ENCODE measurements at places on chromosomes 3 and 15.

DNA sequence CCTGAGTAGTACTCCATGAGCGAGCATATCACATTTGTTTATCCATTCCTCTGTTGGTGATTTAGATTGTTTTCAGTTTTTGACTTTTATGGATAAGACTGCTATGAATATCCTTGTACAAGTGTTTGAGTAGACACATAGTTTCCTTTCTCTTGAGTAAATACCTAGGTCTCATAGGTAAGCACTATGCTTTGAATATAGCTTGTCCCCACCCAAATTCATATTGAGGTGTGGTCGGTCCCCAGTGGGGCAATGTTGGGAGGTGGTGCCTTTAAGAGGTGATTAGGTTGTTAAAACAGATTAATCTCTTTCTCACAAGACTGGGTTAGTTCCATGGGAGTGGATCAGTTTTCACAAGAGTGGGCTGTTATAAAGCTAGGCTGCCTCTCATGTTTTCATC is 42.8 kb downstream of the CDCP1 start:
- no peak for ATAC-seq

DNA sequence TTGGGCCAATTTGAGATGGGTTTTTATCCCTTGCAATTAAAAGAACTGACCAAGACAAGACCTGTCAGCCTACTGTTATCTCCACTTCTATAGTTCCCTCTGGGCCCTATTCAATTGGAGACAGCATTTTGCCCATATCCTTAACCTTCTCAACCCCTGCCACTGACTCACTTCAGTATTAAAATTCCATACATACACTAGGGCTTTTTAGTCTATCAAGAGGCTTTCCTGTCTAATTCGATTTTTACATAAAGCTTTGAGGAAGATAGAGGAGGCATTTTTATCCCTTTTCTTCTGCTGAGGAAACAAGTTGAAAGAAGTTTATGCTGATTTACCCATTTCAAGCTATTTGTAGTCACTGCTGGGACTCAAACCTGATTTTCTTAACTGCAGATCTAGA is 51.1 kb downstream of the GTF2E1 start:
- ATAC-seq, result no peak

DNA sequence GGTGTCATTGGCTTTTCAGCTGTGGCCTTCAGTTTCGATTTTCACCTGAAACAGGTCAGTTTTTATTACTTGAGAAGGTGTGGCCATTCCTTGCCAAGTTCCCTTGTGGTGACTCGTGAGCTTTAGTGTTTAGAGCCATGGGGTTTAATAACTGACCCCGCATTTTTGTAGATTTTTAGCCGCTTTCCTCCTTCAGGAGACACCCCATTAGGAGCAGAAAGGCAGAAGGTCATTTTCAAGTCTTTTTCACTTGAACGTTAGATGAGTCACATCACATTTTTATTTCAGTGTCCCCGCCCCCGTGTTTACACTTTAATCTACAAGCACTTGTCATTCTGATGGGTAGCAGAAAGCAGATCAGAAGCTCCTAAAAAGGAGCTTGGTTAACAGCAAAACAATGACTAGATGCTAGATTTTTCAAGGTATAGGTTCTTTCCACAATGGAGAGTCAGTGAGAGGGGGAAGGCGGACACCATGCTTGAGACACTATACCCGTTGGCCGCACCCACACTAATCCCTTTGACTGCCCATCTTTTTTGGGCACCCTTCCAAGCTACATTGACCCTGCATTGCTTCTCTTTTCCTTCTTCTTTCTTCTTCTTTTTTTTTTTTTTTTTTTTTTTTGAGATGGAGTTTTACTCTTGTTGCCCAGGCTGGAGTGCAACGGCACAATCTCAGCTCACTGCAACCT is 132.7 kb downstream of the GHSR start:
- ATAC-seq, result no peak

DNA sequence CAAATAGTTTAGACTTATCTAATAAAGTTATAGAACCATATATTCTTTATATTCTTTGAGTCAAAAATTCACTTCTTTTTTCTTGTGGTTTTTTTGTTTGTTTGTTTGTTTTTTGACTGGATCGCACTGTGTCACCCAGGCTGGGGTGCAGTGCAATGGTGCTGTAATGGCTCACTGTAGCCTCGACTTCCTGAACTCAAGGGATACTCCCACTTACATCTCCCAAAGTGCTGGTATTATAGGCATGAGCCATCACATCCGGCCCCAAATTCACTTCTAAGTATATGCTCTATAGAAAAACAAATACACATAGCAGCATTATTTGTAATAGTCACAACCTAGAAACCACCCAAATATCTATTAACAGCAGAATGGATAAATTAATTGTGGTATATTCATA is 13.7 kb upstream of the SLTM start:
- ATAC-seq, result no peak

DNA sequence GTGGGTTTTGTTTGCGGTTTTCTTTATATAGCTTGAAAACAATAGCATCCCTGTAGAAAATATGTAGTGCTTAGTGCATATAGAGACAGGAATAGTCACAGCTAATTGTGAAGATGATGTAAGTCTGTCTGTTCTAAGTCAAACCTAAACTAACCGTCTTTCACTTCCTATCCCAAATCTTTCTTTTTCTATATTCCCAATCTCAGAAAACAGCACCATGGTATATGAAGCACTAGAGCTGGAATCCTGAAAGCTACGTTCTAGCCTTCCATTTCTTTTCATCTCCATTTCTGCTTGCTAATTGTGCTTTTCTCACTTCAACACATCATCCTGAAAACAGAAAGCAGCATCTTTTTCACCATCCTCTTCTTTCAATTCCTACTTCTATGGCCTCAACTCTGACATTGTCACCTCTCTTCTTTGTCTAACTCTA is 1235.5 kb downstream of the ROBO2 start:
- no peak for ATAC-seq

- no peak for ATAC-seq
These were observed 4.4 kb downstream of the TGFBR2 start for GRCh38 chr3:30610702-30611368.

GRCh38 chr3:46119709-46120498 is 88.2 kb downstream of the CCR1 start:
- ATAC-seq, result no peak

DNA sequence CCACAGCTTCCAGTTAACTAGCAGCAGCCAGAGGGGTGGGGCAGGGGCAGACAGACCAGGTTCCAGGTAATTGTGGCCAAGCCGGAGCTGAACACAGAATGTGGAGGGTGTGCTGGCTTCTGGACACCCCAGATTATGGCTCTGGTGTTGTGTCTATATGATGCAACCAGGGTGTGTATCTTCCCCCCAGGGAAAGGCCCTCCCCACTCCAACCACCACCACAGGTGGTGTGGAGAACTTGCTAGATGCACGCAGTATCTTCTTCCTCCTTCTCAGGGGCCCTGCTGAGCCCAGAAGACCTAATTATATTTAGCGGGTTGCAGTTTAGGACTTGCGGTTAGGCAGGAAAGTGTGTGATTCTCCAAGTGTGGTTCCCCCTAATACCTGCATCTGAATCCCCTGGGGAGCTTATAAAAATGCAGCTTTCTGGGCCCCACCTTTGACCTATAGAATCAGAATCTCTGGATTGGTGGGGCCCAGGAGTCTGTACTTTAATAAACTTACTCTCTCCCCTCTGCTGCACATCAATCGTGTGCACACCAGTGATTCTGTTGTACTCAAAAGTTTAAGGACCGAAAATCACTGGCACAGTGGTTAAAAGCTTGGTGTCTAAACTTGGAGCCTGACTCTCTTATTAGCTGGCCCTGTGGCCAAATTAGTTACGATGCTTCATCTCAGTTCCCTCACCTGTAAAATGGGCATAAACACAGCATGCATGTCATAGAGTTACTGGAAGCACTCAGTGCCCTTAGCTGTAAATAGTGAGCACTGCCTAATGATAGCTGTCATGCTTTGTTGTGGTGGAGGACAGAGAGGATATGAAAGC is 379.1 kb upstream of the PROK2 start:
- ATAC-seq, result peak; percentile 63

DNA sequence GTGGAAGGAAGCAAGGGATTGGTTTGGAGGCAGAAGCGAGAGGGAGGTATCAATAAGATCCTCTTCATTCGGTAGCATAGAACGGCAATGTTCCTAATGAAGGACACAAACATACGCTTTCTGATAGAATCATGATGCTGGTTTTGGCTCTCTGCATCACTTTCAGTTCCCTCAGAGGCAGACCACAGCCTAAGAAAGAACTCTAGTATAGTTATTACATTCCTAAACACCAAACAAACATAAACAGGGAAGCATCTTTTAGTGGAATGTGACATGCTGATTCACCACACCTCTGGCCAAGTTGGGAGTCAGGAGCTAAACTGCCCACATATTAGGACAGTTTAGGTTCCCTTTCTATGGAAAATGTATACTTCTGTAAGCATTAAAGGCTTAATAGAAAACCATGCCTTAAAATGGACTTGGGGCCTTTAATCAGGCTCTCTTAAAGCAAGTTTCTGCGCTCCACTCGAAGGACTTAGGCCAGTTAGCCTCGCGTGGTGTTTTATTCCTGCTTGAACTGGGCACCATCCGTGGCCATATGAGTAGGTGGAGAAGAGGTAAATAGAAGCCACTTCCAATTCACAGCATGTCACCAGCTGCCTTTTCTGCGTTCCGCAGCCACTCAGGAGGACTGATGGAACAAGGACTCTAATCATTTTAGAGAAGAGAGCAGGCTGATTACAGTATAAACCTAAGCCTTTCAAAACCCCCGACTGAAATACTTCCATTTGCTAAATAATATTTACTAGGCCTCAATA is 53.7 kb downstream of the CD47 start:
- no peak for ATAC-seq

- ATAC-seq, result no peak
These were observed 174.4 kb downstream of the ARRDC4 start for GRCh38 chr15:98134905-98135304.

GRCh38 chr3:122678506-122678905 is 2.1 kb upstream of the PARP14 start:
- ATAC-seq, result no peak

DNA sequence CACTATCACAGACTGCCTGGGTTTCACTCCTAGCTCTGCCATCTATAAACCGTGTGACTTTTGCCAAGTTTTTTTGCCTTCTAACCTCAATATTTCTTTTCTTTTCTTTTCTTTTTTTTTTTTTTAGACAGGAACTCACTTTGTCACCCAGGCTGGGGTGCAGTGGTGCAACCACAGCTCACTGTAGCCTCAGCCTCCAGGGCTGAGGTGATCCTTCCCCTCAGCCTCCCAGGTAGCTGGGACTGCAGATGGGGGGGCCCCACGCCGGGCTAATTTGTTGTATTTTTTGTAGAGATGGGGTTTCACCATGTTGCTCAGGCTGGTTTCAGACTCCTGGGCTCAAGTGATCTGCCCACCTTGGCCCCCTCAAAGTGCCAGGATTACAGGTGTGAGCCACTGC is 3.2 kb upstream of the ADAM10 start:
- ATAC-seq, result no peak

- ATAC-seq, result no peak
These were observed 56.2 kb upstream of the AKAP13 start for GRCh38 chr15:85324202-85324601.

GRCh38 chr3:111073218-111073617 is 1.6 kb downstream of the NECTIN3 start:
- no peak for ATAC-seq

- ATAC-seq, result no peak
These were observed 27.7 kb upstream of the LPP start for GRCh38 chr3:188126276-188126675.

DNA sequence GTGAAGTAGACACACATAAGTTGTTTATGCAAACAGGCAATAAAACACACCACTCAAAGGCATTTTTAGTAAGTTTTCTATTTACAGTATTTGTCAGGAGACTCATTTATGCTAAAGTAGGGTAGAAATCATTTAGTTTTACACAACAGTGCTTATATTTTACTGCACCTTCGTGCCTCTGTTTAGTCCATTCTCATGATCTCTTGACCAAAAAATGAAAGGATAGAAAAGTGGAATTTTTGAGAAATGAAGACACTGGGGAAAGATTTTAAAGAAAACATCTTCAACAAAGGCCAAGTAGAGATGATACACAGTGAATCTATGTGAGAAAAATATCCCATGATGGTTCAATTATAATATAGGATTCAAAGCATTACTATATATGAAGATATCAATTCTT is 114.9 kb downstream of the SAMMSON start:
- ATAC-seq, result no peak

DNA sequence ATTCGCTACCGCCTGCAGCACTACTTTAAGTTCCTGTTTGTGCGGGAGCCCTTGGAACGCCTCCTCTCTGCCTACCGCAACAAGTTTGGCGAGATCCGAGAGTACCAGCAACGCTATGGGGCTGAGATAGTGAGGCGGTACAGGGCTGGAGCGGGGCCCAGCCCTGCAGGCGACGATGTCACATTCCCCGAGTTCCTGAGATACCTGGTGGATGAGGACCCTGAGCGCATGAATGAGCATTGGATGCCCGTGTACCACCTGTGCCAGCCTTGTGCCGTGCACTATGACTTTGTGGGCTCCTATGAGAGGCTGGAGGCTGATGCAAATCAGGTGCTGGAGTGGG is 995 bp downstream of the CHST14 start:
- ATAC-seq, result no peak

GRCh38 chr15:80557441-80558234 is 137.5 kb upstream of the ABHD17C start:
- ATAC-seq, result no peak

DNA sequence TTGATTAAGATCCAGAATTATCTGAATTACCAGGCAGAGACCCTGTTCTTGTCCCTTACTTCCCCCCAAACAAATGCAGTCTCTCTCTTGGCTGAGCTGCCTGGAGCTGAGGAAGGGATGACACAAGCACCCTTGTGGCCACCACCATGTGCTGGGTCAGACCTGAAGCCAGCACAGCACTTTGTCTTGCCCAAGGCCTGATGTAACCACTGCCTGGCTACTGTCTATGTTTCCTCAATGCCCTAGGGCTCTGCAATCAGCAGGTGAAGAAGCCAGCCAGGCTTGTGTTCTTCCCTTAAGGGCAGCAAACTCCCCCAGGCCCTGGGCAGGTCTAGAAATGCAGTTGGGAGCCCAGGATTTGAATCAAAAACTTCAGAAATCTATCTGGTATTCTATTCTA is 15.8 kb upstream of the CASR start:
- no peak for ATAC-seq

DNA sequence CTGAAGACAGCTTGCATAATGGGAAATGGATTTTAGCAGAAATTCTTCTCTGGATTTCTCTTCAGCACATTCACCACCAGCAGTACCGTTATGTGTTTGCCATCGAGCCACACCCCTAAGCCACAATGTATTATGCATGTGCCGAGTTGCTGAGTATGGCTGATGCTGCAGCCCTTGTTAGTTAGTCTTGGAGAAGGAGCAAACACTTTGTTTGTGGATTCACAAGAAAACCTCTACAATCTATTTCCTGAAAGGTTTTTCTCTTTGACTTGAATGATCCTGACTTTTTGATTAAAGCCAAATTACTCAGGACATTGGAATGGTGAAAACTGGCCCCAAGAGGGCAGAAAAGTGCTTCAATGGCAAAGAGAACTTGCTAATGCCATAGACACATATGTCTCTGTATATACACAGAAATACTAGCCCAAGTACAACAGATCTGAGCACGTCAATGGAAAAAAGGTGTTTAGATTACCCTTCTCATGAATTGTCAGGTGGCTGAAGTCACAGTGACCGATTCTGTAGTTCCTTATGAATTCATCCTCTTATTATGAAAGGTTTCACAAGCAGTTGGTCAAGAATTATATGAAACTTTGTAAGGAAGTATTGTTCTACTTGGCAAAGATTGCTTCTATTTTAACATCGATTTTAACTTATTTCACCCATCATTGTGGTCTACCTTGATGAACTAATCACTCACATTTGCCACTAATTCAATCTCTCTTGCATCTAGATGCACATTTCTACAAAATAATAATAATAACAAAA is 103.0 kb downstream of the P3H2 start:
- no peak for ATAC-seq
